Upper lobe of right lung (tissue), 1 donor: ENCODE measurements at places on chromosomes 12 and 14. TPM values are rescaled to one million over a fixed set of nuclear protein-coding genes. Genes with fewer than 3 reads are reported as not detected.

The FOXN4 gene
- not detected for total RNA-seq

The DTX3 gene
- 26.0 TPM for total RNA-seq

The CLEC12A gene
- 43.4 TPM for total RNA-seq

The LHX5 gene
- total RNA-seq, result not detected

The ST8SIA1 gene
- 8.5 TPM for total RNA-seq

The MYH6 gene
- total RNA-seq, result 3.4 TPM

The NAV3 gene
- 17.8 TPM for total RNA-seq

The SMIM41 gene
- 6.1 TPM for total RNA-seq

The PLEKHD1 gene
- total RNA-seq, result 0.41 TPM

The HOXC4 gene
- total RNA-seq, result 0.61 TPM

DNA sequence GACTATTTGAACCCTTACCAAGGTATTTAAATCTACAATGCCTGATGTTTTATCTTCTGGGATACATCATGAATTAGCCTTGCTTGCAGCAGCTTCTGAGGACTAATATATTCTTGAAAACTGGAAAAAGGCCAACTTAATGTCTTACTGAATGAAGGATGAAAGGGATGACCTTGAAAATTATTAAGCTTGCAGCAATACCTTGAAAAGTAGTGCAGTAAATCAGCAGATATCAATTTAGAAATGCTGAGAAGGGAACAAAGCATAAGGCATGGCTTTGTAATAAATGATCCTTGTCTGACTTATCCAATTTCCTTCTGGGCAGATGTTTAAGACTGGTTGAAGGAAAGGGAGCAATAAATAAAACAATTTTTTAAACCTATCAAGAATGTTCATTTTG is 37.3 kb upstream of the FERMT2 start:
- no peak for DNase-seq

DNA sequence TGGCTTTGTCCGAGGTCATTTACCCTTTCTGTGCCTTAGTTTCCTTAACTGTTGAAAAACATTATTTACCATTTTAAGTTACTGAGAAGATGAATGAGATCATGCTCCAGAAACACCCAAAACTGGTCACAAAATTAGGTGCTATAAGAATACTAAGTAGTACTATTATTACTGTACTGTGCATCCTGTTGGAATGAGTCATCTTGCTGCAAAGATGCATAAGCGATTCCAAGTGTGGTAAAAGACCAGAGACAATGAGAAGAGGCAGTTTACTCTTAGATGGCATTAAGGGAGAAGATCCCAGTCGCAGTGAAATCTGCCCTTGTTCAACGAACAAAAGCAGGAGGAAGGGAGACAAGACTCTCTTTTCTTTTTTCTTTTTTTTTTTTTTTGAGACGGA is 4.2 kb upstream of the PLEKHA5 start:
- DNase-seq, result no peak

DNA sequence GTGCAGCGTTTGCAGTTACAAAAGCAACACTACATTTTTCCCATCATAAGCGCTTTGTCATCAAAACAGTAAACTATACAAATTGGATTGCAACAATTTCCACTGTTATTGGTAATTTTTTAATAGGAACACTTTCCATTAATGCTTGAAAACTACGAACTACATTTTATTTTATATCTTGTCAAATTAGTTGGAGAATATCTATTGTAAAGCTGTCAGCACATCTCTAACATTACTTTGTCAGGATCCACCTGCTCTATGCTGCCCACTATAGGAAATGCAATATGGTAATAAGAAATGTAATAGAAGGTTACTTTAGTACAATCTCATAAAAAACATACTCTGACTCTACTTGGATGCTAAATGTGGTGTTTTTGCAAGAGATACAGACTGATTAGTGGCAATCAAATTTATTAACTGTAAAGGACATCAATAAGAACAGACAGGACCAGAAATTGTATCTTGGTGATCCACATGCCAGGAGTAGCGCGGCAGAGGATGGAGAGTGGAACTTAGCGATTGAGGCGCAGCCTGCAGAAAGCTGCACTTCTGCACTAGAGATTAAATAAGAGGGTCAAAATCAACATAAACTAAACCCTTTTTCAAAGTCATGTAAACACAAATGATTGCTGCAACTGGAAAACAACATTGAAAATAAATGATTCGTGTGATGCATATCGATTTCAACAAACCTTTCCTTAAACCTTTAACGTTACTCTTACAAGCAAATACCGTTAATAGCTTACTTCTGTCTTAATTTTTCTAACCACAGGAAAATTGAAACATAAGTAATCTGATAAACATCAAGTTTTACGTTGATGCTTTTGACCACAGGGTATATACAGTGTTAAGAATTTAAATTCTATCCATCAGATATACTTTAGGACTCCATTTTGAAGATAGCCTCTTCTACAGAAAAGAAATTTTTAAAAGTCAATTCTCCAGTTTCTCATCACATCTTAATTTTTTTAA is 3.6 kb upstream of the ARID2 start:
- DNase-seq, result no peak

GRCh38 chr12:79408689-79409088 is 282.1 kb downstream of the PAWR start:
- DNase-seq, result no peak

DNA sequence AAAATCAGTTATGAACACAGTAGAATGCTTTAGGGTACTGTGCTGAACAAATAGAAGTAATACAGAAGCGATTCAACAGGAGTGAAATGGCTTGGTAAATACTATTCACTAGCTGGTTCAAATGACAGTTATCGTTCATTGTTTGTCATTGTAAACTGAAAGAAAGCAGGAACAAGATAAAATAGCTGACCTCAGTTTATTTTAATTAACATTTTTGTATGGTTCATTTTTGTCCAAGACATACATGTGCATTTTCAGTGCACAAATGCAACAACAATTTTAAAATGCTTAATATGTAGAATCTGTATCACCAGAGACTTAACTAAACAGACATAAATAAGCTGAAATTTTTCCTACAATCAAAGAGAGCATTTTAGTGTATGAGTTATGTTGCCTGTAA is 49.9 kb downstream of the ALX1 start:
- DNase-seq, result no peak

GRCh38 chr12:75782069-75782581 is 249.5 kb downstream of the PHLDA1 start:
- no peak for DNase-seq

DNA sequence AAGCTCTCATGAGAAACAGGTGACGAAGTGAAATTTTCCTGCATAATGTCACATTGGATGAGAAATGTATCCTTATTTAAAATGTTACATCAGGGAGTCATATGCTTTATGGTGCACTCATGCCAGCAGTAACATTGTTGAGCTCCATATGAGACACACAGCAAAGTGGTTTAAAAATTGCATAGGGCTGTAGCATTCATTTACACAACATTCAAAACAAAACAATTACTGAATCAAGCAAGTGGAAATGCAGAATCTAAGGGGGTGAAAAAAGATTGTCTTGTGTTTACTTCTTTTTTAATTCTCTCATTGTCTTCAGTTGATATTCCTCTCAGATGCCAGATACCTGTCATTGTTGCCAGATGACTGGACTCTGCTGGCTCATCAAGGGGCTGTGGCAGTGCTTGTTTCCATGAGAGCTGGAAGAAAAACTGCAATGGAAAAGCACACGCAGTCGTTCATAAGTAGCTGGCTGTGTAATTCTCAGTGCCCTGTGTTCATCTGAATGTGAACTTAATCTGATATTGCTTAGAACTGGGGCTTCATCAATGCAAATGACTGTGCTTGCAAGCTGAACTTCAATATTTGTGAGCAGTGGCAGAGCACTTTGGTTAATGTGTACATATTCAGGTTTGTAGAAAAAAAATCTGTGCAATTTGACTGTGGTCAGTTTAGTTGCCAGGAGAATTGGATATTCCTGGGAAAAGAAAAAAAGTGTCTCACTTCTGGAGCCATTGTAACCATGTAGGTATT is 305.6 kb downstream of the RAD51B start:
- no peak for DNase-seq

DNA sequence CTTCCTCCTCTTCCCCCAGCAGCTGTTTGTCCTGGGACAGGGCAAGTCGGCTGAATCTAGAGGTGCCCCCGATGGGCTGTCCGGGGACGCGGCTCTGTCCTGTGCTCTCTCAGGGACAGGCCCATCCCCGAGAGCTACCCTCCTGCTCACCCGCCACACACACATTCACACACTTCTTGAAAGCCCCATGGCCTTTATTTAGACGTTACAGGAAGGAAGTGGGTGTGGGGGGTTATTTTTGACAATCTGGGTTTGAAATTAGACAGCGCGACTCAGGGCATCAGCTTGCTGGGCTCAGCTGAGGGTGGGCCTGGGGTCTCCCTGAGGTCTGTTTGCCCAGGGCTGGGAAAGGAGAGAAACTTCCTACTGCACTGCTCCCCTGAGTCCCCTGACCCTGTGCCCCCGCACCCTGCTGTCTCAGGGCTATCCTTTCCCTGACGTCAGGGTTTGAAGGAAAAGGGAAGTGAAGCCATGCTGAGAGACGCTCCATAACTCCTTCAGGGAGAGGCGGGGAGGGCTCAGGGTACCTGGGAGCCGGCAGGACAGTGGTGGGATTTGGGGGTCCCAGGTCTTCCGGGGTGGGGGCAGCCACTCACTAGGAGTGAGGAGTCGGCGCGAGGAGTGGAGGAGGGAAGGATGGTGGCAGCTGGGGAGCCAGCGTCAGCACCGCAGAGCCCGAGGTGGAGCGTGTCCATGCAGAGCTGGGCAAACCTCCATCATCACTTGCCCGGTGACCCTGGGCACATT is 8.1 kb downstream of the PTPN6 start:
- peak; percentile 76 for DNase-seq

DNA sequence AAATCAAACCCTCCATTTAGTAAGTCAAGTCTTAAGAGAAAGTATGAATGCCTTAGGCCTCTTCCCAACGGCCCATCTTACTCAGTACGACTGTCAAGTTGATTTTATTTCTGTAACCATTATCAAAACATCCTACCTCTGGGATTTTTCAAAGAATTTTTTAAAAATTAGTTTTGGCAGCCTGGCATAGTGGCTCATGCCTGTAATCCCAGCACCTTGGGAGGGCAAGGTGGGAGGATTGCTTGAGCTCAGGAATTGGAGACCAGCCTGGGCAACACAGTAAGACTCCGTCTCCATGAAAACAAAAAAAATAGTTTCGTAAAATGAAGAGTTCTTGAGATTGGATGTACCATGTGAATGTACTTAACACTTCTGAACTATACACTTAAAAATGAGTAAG is 4.1 kb downstream of the FGD6 start:
- DNase-seq, result no peak

GRCh38 chr12:75954041-75954440 is 77.5 kb downstream of the PHLDA1 start:
- no peak for DNase-seq

GRCh38 chr12:19474147-19474546 is 34.9 kb downstream of the AEBP2 start:
- DNase-seq, result no peak

GRCh38 chr12:5873281-5873919 is 71.7 kb downstream of the ANO2 start:
- no peak for DNase-seq

DNA sequence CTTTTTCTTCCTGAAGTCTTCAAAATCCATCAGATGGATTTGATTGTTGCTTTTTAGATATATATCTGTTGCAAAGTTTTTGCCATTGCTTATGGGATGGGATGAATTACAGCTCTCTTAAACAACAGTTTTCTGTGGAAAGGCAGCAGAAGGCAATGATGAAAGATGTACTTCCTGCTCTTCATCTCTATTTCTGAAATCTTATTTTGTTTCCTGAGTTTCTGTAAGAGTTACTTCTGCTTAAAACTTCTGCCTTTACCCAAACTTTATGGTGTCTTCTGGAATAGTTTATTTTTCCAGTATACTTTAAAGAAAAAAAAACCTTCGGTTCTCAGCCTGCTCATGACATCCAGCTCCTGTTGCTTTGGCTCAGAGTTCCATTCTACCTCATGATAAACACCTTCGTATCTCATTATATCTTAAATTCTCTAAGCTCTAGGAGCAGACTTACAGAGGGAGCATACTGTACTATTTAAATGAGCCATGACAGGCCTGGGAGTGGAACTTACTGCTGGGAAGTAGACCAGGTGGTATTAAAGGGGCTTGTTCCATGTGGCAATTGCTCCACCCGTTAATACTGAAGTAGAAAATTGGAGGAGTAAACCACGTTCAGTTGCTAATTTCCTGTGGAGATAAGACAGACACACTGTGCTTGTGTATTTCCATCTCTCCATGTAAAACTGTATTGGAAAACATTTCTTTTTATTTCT is 288.4 kb downstream of the FBXL14 start:
- no peak for DNase-seq

- no peak for DNase-seq
These were observed 232.2 kb downstream of the PCNX1 start for GRCh38 chr14:71139294-71139946.

- no peak for DNase-seq
These were observed 28.5 kb upstream of the GALNT16 start for GRCh38 chr14:69231486-69231885.

- no peak for DNase-seq
These were observed 46.0 kb downstream of the ATP2B1 start for GRCh38 chr12:89662623-89663022.

- no peak for DNase-seq
These were observed 197.0 kb upstream of the PRICKLE1 start for GRCh38 chr12:42786400-42787148.

- DNase-seq, result no peak
These were observed 100.5 kb upstream of the SLC38A2 start for GRCh38 chr12:46472893-46473633.

DNA sequence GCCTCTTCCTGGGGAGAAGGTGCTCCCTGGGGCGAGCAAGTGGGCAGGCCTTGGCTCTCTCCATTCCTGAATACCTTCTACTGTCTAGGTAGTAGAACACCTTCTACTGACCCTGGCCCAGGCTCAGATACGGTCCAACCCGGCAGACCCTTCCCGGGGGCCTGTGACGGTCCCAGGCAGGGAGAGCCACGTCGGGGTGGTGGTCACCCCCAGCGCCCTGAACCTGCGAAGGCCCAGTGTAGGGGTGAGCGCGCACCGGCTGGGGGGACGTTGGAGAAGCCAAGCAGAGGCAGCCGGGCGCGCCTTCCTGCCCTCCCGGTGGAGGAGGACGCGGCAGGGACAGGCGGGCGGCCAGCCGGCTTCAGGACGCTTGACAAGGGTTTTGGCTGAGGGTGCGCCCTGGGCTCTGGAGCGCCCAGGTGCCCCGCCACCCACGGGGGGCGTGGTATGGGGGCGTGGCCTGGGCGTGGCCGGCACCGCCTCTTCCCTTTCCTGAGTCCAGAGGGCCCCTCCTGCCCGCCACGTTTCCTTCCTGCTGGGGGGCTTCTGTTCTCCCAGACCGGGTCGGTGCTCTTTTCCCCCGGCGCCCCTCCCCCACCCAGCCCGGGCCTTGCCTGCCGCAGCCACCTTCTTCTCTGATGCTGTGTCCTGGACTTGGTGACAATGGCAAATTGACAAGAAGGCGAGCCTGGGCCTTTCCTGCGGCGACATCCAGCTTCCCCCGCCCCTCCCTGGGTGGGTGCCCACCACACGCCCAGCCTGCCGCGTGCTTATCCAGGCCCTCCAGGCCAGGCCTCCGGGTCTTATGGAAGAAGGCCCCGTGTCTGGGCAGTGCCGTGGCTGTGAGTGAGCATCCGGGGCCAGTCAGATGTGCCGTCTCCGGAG is 24.5 kb upstream of the PPP1R13B start:
- peak; percentile 92 for DNase-seq

GRCh38 chr12:118727196-118727978 is 254.0 kb upstream of the SRRM4 start:
- DNase-seq, result no peak

- no peak for DNase-seq
These were observed 11.3 kb upstream of the ERP27 start for GRCh38 chr12:14949631-14950030.

GRCh38 chr12:106039646-106040404 is 98.9 kb downstream of the NUAK1 start:
- no peak for DNase-seq
